ENCODE measurements at places on chromosomes 3 and 15. TPM values are rescaled to one million over a fixed set of nuclear protein-coding genes. Genes with fewer than 3 reads are reported as not detected.

DNA sequence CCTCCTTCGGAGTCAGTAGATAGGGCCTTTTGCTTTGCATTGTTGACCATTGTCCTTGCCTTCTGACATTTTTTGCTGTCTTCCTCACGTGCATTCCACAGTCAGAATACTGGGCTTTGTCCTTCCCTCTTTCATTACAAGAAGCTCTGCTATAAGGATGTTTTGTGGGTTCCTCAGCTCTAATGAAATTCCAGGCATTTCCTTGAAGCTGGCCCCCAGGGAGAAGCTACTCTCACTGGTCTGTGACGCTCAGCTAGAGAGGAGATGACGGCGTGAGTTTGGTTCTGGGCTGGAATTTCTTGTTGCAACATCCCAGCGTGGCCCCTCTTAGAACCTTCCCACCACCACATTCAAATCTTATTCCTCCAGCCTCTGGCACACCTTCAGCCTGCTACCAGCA, 210.2 kb downstream of the TJP1 start:
- DNase-seq: no peak

DNA sequence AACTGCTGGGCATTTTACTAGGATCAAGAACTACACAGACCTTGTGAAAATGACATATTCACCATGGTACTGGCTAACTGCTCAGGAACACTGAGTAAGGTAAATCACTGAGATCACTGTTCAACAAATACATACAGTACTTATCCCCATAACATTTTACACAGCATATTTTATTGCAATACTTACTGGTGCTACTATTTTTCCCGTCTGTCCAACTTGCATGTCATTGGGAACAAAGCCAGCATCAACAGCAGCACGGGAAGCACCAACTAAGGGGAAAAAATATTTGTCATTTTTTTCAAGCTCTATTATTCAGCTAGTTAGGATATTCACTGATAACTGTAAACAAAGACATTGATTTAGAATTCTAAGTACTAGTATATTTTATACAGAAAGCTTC, 37.0 kb downstream of the ETFA start:
- DNase-seq: no peak

The IGF1R gene
- 22.5 TPM for polyA plus RNA-seq

The GALNT15 gene
- polyA plus RNA-seq: 0.78 TPM

The CLDN1 gene
- 17.4 TPM for polyA plus RNA-seq

The GRK7 gene
- not detected for polyA plus RNA-seq
